A549 treated with ZK216348 at 1 μM for 4 hours (cell line): ENCODE measurements at places on chromosomes 3 and 15. TPM values are rescaled to one million over a fixed set of nuclear protein-coding genes. Genes with fewer than 3 reads are reported as not detected.

The GPR62 gene
- total RNA-seq = not detected in 5 replicates

The RAB6B gene
- total RNA-seq = 0.91 to 2.7 TPM (median 2.5 TPM) in 5 replicates

The SEMA3B gene
- 4.7 to 9.6 TPM (median 7.3 TPM) in 5 replicates for total RNA-seq

The POLQ gene
- total RNA-seq = 6.3 to 7.9 TPM (median 7.2 TPM) in 5 replicates

The HCLS1 gene
- total RNA-seq = 0.11 to 0.19 TPM (median 0.18 TPM) in 3 of 5 replicates, not detected in the others

The MEGF11 gene
- 0.18 to 0.86 TPM (median 0.44 TPM) in 5 replicates for total RNA-seq

The THPO gene
- not detected in 5 replicates for total RNA-seq

The CHCHD6 gene
- total RNA-seq = 14.4 to 22.9 TPM (median 21.1 TPM) in 5 replicates

The EID1 gene
- 108 to 138 TPM (median 116 TPM) in 5 replicates for total RNA-seq

The CTXN2 gene
- not detected in 5 replicates for total RNA-seq

The GABRR3 gene
- total RNA-seq = not detected in 5 replicates

The VGLL3 gene
- total RNA-seq = 4.4 to 15.5 TPM (median 8.1 TPM) in 5 replicates
